ENCODE measurements at places on chromosomes 2 and 18. TPM values are rescaled to one million over a fixed set of nuclear protein-coding genes. Genes with fewer than 3 reads are reported as not detected.

Gene FOXI3
- not detected for total RNA-seq

DNA sequence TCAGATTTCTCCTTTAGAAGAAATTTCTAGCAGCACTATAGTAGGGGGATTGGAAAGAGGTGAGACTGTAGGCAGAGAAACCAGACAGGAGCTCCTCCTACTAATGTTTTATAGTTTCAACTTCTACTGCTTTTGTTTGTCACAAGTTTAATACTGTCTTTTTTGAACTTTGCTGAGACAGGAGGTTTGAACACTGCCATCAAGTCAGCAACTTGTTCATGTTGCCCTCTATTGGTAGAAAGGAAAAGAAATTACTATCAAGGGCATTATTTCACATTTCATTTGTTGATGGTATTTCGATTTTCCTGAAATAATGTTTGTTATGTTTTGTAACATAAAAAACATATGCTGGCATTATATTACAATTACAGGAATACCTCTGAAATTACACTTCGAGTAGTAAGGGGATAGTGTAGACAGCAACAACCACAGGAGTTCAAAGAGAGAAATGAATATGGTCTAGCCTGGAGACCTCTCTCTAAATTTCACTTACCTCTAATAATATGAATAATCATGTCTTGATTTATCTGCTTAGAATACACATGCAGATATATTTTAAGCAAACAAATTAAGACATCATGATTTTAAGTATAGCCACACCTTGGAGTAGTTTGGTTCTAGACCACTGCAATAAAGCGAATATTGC lies 12.4 kb upstream of the CCDC88A start:
- peak; percentile 56 for DNase-seq

DNA sequence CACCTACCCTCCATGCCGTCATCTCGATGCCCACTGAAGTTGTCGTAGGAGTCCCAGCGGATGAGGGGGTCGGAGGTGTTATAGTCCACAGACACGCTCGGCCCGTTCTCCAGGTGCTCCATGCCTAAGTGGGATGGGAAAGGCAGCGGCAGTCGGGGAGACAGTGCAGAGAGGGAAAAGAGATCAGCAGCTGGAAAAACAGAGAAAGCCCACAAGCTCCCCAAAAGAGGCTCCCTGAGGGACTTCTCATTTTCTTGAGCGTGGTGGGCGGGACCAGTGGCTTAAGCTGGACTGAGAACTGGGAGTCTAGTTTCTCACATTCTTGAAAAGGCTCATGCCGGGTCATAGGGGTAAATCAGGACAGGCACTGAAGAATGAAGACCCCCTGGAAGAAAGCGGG lies 121.9 kb downstream of the TNS1 start:
- no peak for DNase-seq

- DNase-seq: no peak
These were observed 324.1 kb downstream of the CCDC178 start for GRCh38 chr18:33116376-33116775.

Gene NEDD4L
- total RNA-seq: 10.0 TPM

DNA sequence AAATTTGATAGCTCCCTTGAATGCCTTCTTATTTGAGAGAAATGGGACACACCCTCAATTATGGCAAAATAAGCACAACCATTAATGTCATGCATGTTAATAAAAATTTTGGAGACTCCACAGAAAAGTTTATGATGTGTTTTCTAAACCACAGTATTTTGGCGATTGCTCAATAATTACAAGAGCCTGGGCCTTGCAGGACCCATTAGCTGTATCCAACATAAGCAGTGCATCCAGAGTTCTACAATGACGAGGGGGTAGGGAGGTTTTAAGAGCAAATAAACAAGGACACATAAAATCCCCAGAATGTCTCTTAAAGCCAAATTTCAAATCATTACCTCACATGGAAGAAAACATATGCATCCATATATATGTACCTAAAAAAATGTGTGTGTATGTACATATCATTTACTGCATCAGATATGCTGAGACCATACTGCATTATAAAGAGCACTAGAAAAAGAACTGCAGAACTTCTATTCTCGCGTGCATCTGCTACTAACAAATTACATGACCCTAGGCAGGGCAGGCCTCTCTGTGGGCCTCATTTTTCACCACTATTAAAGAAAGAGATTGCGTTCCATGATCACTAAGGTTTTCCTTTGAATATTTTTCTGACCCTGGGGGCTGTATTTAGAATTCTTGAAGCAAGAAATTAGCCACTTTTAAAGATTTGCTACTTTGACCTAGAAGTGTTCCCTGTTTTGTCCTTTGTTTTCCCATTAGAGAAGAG lies 38.0 kb downstream of the CMPK2 start:
- peak; percentile 7 for DNase-seq

GRCh38 chr2:12107939-12108338 lies 361.5 kb downstream of the LPIN1 start:
- peak; percentile 45 for DNase-seq

GRCh38 chr2:23096906-23097602 lies 287.9 kb upstream of the KLHL29 start:
- DNase-seq: no peak

- DNase-seq: no peak
These were observed 289.0 kb downstream of the PIEZO2 start for GRCh38 chr18:10860382-10860781.

DNA sequence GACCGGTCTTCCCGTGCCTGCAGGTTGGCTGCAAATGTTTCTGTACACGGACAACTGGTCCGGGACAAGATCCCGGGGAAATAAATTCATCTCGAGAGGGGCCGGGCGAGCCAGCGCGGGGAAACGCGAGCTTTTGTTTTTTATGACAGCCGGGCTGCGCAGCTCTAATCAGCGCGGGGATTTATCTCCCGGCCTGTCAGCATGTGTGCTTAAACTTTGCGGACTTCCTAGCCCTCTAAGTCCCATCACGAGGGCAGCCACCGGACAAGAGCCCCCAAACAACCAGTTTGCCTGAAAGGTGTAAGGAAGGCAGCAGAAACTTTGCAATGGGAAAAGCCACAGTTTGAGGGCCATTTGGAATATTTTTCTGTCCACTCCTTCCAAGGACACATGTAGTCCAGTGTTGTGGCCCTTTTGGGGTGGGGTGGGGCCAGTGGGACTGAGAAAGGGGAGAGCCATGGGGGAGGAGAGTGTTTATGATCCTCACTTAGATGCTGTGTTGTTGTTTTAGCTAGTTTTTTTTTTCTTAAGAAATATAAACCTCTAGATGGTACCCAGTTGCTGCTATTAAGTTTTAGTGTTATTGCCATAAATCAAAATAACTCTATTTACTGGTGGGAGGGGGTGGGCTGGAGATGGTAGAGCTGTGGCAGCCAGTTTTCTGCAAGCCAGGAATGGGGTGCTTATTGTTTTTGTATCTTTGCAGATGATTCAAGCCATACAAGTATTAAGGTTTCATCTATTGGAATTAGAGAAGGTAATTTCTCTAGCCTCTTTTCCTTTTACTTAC lies 6.0 kb downstream of the MEIS1 start:
- no peak for DNase-seq

- no peak for DNase-seq
These were observed 25.4 kb upstream of the SPOPL start for GRCh38 chr2:138476186-138476585.

- no peak for DNase-seq
These were observed 330.3 kb upstream of the KCNJ3 start for GRCh38 chr2:154368153-154368552.

- DNase-seq: peak; percentile 51
These were observed 73.4 kb downstream of the CDCA7 start for GRCh38 chr2:173427887-173428668.

- no peak for DNase-seq
These were observed 130.6 kb downstream of the TWIST2 start for GRCh38 chr2:238978497-238978896.

GRCh38 chr18:42176599-42176998 lies 221.6 kb downstream of the PIK3C3 start:
- DNase-seq: no peak

GRCh38 chr2:195670191-195670590 lies 13.2 kb downstream of the SLC39A10 start:
- no peak for DNase-seq

- no peak for DNase-seq
These were observed 802 bp upstream of the SAP130 start for GRCh38 chr2:128028668-128029054.

- no peak for DNase-seq
These were observed 413.8 kb upstream of the RAB6C start for GRCh38 chr2:129565551-129566109.
